Aorta (tissue), 5 donors: ENCODE measurements at places on chromosomes 6 and 20. TPM values are rescaled to one million over a fixed set of nuclear protein-coding genes. Genes with fewer than 3 reads are reported as not detected.

DNA sequence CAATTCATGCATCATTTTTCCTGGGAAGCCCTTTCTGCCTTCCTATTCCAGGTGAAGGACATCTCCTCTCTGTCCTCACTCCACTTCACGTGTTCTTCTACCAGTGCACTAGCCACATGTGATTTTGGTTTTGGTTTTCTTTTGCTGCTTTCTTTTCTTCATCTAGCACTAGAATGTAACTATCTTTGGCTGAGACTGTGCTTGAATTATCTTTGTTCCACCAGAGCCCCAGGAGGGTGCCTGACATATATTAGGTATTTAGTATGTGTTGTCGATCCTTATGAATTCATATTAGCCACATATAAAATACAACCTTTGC is 79.9 kb downstream of the VGLL2 start:
- DNase-seq, result no peak

GRCh38 chr6:149727793-149728498 is 10.0 kb upstream of the LATS1 start:
- DNase-seq, result no peak

SYCP2 gene
- total RNA-seq, result 2.4 TPM

RBBP8NL gene
- not detected for total RNA-seq

DNA sequence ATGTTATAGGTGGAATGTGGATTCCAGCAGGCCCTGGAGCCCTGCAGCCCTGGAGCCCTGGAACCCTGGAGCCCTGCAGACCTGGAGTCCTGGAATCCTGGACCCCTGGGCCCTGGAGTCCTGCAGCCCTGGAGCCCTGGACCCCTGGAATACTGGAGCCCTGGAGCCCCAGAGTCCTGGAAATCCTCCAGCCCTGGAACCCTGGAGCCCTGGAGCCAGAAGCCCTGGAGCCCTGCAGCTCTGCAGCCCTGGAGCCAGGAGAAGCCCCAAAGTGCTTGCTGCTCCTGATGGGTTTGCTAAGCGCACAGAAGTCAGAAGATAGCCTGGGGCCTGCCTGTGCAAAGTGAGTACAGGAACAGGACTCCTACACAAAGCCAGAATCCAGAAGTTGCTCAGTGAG is 223.1 kb upstream of the PDE10A start:
- DNase-seq, result no peak

- DNase-seq, result no peak
These were observed 22.8 kb downstream of the KIF13A start for GRCh38 chr6:17964633-17965032.

ZFP64 gene
- total RNA-seq, result 13.5 TPM

DNA sequence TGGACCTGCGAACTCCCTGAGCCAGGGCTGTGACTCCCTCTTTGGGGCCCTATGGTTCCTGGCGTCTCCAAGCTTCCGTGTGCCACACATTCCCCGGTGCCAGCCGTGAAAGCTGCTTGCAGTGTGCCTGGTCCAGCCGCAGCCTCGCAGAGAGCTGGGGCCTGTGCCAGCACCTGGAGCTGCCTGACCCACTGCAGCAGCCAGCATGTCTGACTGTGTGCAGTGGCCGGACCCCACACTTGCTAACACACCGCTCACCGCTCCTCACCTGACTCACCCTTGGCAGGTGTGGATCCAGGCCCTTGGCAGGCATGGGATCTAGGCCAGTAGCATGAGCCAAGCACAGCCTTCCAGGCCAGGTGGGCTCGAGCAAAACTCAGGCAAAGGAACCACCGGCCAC is 227.5 kb downstream of the OTOR start:
- DNase-seq, result peak; percentile 73

GRCh38 chr20:45765980-45766379 is 25.7 kb downstream of the WFDC3 start:
- no peak for DNase-seq

GRCh38 chr6:129621252-129621651 is 88.7 kb downstream of the ARHGAP18 start:
- DNase-seq, result no peak

- peak; percentile 89 for DNase-seq
These were observed 131.6 kb downstream of the OGFRL1 start for GRCh38 chr6:71420095-71420692.

DNA sequence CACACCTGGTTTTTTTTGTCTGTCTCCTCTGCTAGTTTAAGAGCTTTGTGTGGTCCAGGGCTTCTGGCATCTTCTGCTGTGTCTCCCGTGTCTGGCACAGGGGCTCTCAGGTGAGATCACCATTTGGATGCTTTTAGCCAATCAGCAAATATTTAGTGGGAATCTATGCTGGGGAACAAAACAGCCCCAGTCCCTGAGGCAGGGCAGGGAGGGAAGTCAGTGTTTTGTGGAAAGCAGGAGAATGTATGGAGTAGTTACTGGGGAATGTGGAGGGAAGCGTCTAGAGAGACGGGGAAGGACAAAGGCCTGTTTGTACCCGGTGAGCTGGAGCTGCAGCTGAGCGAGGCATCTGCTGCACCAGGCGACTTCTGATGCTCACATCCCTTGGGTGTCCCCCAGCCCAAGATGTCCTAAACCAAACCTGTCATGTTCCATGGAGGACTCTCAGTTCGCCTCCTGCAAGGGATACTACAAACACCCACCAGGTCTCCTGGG is 49.3 kb upstream of the NNAT start:
- DNase-seq, result no peak
